ENCODE measurements at places on chromosomes 1 and 21.

DNA sequence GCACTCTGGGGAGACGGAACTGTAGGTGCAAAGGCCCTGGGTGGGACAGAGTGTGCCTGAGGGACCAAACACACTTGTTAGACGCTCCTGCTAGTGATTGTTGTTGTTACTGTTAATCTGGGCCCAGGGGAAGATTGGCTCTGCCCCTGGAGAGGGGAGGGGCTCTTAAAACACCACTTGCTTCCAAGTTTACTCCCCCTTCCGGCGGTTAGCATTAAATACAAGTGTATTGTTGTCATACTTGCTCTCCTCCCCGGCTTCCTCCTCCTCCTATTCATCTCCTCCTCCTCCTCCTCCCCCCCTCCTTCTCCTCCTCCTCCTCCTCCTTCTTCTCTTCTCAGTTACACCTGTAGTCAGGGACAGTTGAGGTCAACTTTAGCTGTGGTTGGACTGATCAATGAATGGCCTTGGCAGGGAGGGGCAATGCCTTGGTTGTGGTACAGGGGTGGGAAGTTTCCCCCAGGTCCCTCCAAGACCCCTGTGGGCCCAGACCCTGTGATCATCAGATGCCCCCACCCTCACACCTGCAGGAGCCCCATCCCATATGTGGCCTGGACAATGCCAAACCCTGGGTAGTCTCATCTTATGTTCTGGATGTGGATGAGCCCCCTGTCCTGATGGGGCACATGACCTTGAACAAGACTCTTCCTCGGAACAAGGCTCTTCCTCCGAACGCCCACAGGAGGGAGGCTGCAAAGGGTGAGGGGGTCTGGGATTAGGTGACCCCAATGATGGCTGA is 217.3 kb downstream of the PTPRU start:
- no peak for DNase-seq

GRCh38 chr1:109338091-109338490 is 31.3 kb upstream of the MYBPHL start:
- no peak for DNase-seq

DNA sequence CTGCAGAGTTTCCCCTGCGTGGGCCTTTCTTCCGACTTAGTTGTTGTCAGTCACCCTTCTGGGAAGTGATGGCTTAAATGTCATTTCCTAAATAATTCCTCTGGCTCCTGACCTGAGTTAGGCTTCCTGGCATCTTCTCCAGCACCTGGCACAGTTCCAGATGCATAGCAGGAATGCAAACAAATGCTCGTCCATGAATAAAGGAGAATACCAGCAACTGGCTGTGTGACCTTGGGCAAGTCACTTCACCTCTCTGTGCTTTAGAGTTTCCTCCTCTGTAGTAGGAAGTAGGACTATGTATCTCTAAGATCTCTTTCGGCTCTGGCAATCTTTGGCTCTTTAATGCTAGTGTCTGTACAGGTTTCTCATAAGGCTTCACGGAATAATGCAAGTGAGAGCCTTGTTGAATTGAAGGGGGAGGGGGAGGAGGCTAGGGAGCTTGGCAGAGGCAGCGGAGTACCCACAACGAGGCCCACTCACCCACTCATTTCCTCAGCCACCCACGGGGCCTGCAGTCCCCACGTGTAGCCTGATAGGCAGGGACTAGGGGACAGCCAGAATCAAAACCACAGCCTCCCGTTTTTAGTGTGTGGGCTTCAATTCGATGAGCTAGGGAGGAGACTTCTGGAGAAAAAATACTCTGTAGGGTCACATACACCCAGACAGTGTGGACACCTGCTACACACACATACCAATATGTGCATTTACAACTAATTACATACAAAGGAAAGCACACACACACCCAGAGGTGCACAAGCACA is 48.1 kb downstream of the TENT5C start:
- DNase-seq: peak; percentile 59

DNA sequence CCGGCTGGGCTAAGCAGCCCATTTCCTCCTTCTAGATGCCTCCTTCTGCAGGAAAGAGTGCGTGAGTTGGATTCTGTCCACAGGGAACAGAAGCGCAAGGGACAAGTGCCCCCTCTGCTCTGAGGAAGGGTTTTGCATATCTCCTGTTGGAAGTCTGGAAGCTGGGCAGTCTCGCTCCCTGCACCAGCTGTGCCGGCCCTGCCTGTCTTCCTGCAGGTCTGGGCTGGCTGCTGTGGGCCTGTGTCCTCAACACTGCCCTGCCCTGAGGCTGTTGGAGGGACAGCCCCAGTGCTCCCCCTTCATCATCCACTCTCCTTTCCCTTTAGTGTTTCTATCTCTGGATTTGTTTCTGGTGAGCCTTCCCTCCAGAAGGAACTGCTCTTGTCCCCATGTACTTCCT is 21.8 kb downstream of the ADARB1 start:
- DNase-seq: no peak

GRCh38 chr1:195082183-195082582 is 1526.1 kb downstream of the KCNT2 start:
- DNase-seq: no peak

GRCh38 chr1:186513526-186513925 is 52.6 kb upstream of the PDC start:
- no peak for DNase-seq

GRCh38 chr1:236207121-236207520 is 64.8 kb downstream of the GPR137B start:
- no peak for DNase-seq

DNA sequence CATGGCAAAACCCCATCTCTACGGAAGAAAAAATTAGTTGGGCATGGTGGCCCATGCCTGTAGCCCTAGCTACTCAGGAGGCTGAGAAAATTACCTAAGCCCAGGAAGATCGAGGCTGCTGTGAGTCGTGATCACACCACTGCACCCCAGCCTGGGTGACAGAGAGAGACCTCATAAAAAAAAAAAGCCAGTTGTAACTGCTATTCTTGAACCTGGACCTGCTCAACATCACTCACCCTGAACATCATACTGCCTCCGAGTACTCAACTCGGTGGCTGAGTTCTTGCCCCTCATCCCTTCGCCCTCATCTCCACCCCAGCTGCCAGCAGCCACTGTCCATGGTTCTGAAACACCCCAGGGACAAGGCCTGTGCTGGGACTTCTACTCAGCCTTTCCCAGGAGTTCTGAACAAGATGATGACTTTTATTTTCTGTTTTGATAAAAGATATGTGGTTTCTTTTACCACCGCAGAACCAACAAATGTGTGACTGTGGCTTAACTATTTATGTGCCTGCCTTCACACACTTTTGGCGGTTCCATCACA is 5.4 kb upstream of the DISP3 start:
- peak; percentile 26 for DNase-seq

DNA sequence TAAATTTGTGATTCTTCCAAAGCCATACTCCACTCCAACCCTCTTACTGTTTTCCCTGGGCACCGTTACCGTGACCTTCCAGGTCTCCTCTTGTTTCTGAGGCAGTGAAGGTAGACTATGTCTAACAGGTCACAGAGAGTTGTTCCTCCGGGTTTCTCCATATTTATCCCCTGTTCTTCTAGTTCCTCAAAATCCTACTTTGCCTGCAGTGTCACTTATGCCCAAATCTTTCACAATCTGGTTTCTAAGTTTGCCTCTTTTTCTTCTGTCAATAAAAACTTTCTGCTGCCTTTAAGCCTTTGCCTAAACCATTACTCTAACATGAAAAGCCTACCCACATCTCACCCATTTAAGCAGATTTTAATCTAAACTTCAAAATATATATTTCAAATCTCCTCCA is 87.7 kb downstream of the C4BPA start:
- no peak for DNase-seq

DNA sequence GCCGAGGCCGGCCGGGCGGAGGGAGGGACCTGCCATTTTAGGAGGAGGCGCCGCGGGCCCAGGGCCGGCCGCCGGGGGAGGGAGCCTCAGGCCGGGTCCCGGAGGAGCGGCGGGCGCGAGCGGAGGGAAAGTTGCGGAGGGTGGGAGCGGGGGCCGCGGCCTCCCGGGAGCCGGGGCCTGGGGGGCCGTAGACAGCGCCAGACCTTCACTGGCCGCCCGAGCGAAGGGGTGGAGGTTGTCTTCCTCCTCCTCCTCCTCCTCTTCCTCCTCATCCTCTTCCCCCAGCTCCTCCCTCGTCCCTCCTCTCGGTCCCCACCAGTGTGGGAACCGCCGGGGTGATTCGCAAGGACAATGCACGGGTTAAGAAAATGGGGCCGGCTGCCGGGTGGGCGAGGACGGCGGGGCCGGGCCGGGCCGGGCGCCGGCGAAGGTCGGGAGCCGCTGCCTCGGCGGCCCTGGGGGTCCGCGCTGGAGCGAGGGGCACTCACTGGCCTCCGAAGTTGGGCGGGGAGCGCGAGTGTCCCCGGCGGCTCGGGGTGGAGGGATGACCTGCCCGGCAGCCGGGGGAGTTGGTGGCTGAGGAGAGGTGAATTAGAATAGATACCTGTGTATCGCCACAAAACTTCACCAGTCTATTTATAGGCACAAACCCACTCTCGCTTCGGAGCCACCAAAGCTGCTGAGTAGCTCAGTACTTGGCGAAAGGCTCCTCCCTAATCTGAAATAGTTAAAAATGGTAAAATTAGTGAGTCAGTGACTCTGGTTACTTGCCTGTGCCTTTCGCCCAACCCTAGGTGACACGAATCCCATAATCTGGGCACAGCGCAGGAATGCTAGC is 1.3 kb downstream of the DYRK1A start:
- DNase-seq: peak; percentile 44

DNA sequence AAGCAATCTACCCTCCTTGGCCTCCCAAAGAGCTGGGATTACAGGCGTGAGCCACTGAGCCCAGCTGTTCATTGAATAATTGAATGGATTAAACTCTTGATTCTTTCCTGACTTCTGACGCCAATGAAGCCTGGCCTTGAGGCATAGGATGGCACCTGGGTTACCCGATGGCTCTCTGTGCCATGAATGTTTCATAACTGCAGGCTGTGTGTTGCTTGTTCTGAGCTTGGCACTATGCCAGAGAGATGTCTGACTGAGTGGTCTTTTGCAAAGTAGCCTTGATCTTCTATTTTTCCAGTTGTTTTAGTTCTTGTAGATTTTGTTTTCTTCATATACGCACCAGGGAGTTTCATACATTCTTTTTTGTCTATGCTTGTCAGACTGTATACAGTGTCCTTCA is 38.5 kb upstream of the AK4 start:
- no peak for DNase-seq

DNA sequence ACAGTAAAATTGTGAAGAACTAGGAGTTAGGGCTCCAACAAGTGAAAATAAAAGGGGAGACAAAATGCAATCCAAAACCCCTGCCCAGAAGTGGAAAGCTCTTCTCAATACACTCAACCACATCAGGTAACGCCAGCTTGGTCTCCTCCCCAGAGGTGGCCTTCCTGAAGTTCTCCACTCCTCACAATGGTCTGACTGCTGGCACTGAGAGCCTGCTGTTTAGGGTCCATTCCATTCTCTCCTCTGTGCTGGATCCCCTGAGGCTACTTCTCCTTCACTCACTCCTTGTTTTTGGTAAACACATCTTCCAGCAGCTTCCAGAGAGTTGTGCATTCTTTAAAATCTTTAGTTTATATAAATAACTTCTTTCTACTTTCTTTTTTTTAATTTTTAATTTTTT is 189.5 kb downstream of the KCNT2 start:
- DNase-seq: no peak

GRCh38 chr21:35988416-35989137 is 71.7 kb downstream of the SETD4 start:
- no peak for DNase-seq

DNA sequence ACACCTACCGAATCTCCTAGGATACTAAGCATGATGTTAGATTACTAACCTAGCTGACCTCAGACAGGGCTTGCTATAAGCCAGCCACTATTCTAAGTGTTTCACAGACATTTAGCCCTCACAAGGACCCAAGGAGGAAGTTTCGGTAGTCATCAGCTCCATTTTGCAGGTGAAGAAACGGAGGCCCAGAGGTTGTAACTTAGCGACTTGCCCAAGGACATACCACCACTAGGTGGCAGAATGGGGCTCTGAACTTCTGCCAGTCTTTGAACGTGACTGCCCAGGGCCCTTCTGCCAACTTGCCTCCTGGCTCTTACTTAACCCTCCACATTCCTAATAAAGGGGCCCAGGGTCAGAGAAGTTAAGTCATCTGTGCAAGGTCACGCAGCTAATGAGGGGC is 283.5 kb downstream of the C1orf94 start:
- peak; percentile 54 for DNase-seq

GRCh38 chr21:16211339-16212303 is 481.8 kb downstream of the USP25 start:
- DNase-seq: no peak

- DNase-seq: no peak
Measured at GRCh38 chr1:53076721-53077598, 14.9 kb downstream of the PODN start.

DNA sequence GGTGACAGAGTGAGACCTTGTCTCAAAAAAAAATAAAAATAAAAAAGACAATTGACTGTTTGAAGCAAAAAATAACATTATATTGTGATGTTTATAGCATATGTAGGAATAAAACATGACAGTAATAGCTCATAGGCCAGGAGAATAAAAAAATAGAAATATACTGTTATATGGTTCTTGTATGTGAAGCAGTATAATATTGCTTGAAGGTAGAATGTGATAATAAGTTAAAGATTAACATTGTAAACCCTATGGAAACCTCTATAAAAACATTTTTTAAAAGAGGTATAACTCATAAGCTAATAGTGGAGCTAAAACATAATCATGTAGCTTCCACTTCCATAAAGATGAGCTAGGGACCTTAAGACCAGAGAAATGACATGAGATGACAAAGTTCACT is 23.5 kb downstream of the GJA4 start:
- no peak for DNase-seq

GRCh38 chr1:29642519-29642918 is 406.2 kb downstream of the PTPRU start:
- no peak for DNase-seq

GRCh38 chr1:214310010-214310409 is 29.1 kb downstream of the SMYD2 start:
- DNase-seq: no peak

- no peak for DNase-seq
Measured at GRCh38 chr1:240092301-240093119, 827 bp downstream of the FMN2 start.

DNA sequence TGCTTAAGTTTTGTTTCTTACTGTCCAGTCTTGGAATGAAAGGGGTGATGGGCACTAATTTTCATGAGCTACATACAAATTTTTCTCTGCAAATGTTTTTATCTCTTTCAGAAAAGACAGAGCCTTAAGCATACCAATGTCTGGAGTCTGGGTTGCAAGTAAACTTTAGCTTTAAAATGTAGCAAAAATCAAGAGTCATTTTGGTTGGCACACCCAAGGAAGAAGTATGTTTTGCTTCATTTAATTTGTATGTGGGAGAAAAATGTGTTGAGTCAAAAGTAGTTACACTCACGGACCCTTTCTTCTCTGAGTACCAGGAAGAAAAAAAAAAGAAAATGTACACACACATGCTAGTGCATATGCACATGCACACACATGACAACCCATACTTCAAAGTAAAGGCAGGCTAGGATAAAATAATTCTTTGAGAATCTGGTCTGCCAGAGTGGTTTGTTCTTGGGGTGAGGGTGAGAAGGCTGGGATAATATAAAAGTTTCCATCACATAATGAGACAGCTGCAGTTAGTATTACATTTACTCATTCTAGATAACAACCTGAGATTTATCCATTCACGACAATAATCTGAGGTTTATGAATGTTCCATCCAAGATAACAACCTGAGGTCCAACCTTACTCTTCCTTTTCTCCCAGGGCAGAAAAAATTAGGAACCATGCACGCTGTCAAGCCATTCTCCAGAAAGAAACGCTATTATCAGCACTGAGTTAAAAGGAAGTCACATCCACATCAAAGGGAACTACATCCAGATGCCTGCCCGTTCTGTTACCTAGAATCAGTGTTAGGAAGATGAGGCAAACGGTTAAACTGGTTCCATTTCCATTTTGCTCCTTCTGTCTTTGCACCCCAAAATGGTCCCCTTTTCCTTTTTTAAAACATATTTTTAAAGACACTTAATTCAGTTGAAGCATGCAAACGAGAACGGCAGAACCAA is 9.3 kb downstream of the DPYD start:
- no peak for DNase-seq

All from activated CD4-positive, alpha-beta T cell treated with anti-CD3 and anti-CD28 coated beads, Interleukin-2, amount 50 U/mL, for 48 hours (primary cell).